Stimulated activated CD4-positive, alpha-beta T cell treated with anti-CD3 and anti-CD28 coated beads, TNF-alpha, amount 100 ng/mL, for 24 hours (primary cell): ENCODE measurements at places on chromosomes 5 and 9.

DNA sequence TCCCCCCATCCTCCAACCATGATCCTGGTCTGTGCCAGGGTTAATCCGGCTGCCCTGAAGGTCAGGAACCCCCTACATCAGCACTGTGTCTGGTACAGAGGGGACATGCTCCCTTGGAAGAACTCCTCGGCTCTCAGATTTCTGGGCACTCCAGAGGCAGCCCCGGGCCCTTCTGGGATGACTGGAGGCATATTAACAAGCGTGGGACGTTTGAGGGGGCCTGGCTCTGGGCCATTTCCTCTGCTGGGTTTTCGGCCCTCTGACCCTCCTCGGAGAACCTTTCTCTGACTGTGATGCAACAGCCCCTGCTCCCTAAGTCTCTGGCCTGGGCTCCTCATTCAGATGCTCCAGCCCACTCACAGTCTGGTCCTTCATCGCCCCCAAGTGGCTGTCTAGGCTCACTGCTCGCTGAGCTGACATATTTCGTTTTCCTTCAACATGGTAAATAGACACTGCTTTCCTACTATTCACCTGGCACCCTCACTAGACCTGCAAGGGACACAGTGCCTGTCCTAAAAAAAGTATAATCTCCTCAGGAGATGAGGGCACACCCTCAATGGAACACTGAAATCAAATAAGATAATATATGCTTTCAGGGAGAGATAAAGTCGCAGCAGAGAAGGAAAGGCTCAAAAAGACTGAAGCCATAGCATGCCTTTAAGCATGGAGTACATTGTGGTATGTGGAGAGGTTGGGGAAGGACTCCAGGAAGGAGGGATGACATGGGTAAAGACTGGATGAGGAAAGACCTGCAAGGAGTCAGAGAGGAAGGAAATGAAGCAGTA is 404.7 kb upstream of the TRPC7 start:
- no peak for DNase-seq

GRCh38 chr5:51495672-51496071 is 112.4 kb downstream of the ISL1 start:
- no peak for DNase-seq

GRCh38 chr9:101462558-101462957 is 27.0 kb upstream of the ALDOB start:
- DNase-seq: no peak

DNA sequence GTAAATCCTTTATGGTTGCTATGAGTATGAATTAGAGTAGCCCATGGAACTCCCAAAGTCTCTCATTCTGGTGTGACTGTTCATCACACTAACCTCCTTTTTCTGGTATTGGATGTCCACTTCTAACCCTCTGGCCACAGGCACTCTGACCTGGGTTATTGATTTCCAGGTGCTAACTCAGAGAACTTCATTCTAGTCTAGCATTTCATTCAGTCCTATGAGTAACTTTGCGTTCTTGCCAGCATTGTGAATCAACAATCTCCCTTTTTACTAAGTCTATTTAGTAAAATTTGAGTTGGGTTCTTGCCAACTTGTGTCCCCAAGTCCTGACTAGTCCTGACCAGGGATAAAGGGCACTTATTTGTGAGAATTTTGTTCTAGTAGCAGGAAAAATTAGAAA is 103.5 kb downstream of the SNX18 start:
- DNase-seq: no peak

DNA sequence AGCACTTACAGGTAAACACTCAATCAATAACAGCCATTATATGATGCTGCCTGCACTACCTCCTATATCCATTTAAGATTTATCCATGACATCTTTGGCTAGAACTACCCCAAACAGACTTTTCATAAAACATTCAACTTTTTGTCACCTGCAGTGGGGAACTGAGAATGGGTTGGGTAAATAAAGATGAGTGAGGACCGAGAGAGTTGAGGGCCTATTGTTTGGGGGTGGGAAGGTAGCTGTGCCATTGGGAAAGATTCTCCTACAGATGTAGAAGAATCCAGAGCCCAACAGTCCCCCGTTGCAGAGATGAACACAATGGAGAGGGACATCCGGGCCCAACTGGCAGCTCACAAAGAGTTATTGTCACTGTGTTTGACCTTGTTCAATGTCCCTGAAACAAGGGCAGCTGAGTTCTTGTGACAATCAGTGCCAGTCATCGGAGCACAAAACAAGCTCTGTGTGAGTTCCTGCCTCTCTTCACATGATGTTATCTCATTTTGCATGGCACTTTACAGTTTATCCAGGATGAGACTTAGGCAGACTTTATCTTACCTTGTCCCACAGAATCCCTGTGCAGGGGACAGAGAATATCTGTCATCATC is 11.5 kb upstream of the SLC31A2 start:
- DNase-seq: no peak

DNA sequence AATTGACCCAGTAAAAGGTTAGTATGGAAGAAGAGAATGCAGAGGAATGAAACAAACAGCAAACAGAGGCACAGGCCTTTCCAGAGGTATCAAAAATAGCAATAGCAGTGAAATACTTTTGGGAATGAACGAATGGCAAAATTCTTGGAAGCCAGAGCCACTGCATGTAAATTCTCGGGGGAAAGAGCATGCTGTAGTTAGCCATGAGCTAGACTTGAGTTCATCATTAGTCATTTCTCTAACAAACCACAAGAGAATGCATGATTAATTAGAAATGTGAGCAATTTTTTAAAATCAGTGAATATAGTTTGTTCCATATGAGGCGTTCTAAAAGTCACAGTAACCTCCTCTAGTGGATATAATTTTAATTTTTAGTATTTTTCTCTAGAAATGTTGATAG is 170.3 kb upstream of the PRR16 start:
- DNase-seq: no peak

- no peak for DNase-seq
Observed at GRCh38 chr9:15430920-15431844, 8.5 kb downstream of the SNAPC3 start.

DNA sequence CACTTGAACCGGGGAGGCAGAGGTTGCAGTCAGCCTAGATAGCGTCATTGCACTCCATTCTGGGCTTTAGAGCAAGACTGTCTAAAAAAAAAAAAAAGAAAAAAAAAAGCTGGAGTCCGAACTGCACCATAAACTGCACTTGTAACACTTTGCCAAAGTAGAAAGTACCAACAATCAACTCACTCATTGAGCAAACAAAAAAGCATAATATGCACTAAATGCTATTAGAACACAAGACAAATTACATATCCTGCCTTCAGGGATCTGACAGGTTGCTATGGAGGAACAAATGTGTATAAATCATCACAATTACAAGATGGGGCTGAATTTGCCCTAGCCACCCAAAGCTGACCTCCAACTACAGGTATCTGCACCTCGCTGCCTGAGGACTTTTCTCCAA is 27.9 kb downstream of the GNAQ start:
- no peak for DNase-seq

DNA sequence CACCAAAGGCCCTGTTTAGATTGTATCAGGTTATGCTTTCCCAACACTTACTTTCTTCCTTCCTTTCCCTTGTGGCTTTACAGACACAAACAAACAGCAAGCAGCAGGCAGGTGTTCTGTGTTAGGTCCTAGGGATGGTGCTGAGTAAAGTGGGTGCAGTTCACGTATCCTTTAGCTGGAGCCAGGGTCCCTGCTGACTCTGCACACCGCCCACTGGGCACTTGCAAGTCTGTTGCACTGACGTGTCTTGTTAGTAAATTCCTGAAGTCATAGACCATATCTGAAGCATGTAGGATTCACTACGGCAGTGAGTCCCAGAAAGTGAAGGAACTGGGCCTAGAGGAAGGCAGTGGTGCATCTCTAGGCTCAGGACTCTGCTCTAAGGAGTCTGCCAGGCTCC is 96.5 kb downstream of the DAPK1 start:
- no peak for DNase-seq

- DNase-seq: no peak
Observed at GRCh38 chr9:13411791-13412190, 132.3 kb upstream of the MPDZ start.

DNA sequence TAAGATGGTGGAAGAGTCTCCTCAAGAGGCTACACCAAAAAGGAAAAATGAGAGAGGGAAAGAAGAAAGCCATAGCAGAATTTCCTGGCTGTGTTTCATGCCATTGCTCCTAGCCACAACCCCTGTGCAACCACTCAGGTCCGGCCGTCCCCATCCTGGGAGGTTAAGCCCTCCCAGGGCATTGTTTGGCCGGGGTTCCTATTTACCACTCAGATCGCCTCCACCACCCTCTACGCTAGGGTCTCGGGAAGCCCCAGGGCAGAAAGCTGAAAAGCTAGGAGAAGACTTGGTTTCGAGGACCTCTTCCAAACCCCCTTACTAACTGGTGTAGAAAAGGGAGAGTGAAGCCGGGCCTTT is 715 bp downstream of the RC3H2 start:
- DNase-seq: no peak

DNA sequence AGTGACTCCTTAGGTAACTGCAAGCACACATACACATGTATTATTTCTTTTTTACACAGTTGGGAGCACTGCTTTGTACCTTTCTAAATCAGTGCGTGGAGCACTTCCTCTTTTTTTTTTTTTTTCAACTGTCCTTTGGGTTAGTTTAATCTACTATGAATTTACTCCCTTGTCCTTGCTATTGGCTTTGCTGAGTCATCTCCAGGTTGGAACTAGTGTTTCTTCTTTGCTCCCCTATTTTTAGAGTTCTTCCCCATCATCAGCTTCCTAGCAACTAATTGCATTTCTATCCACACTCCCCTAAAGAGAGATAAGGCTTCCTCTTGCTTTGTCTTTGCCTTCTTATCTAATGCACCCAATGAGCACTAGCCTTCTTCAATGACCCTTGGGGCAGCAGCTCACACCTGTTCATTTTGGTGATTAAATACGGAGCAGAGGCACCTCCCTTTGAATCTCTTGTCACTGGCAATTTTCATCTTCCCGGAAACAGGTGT is 24.3 kb downstream of the S100Z start:
- no peak for DNase-seq

DNA sequence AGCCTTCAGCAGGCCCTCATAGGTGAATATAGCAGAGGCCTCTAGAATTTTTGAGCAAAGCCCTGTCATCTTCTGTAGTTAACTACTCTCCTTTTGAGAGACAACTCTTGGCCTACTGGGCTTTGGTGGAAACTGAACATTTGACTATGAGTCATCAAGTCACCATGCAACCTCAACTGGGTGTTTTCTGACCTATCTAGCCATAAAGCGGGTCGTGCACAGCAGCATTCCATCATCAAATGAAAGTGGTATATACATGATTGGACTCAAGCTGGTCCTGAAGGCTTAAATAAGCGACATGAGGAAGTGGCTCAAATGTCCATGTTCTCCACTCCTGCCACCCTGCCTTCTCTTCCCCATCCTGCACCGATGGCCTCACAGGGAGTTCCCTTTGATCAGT is 1115.5 kb downstream of the TAF11L14 start:
- no peak for DNase-seq

DNA sequence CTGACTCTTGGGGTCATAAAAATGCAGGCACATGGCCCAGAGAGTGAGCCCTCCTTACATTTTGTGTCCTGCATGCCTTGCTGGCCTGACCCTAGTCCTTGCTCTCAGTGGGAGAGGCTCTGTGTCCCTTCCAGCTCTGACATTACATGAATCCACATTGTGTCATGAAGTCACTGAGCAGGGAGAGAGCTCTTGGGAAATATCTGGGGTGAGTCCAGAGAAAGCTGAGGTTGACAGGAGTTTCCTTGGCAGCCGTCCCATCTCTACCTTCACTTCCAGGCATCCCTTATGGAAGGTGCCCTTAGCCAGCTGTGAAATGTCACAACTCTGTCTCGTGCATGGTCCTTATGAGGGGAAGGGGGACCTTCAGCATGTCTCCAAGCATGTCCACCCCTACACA is 41.0 kb downstream of the FAT2 start:
- DNase-seq: no peak

DNA sequence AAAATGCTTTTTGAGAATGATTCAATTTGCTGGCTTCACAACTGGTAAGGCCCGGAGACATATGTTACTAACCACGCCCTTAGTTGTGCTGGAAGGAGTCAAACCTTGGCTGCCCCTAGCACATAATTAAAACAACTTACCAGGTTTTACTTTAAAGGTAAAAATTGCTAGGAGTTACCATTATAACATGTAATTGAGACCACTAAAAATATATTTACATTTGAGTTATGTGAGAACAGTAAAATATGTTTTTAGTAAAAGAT is 435.6 kb upstream of the CDH9 start:
- DNase-seq: no peak

DNA sequence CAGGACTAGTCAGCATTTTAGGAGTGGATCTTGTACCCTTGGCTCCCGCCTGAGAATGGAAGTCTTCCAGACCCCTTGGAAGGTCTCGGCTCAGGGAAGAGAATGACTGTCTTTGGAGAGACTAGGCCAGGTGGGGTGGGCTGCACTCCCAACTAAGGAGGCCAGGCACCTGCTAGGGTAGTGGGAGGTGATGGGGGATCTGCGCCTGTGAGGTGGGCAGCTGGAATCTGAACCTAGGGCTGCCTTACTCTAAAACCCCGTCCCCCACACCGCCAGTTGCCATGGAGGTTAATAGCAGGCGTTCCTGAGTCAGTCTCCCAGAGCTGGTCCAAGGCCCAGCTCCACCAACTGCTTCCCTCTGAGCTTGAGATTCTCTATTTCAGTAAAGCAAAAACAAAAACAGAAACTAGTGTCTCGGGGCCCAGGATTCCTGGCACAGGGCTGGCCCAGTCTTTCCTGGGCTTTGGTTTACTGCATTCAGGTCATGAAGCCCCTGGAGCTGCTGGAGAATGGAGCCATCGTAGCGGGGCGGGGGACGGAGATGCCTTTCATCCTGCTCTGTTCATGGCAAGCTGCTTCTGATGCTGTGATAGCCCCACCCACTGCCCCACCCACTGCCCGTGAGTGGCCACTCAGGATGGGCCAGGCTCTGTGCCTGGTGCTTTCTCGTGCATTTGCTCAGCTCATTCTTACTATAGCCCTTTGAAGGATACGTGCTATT is 57.5 kb downstream of the DAB2IP start:
- DNase-seq: no peak

- no peak for DNase-seq
Observed at GRCh38 chr9:106653213-106653612, 209.8 kb upstream of the ZNF462 start.

DNA sequence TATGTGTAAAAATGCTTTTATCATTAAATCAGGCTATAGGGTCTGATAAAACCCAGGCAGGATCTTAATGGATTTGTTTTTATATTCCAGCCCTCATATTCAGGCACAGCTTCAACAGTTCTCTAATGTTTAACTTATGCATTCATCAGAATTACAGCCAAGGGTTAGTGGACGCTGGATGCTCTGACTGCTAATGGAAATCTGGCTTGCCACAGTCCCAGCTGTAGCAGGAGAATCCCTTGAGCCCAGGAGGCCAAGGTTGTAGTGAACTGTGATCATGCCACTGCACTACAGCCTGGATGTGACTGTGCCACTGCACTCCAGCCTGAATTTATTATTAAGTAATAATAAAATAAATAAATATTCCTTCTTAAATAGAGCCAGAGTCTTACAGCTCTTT is 98.0 kb downstream of the SLC25A46 start:
- no peak for DNase-seq
